ENCODE measurements at places on chromosomes 6 and 20.

- DNase-seq: no peak
These were observed 87.7 kb downstream of the THEMIS start for GRCh38 chr6:127812985-127813698.

DNA sequence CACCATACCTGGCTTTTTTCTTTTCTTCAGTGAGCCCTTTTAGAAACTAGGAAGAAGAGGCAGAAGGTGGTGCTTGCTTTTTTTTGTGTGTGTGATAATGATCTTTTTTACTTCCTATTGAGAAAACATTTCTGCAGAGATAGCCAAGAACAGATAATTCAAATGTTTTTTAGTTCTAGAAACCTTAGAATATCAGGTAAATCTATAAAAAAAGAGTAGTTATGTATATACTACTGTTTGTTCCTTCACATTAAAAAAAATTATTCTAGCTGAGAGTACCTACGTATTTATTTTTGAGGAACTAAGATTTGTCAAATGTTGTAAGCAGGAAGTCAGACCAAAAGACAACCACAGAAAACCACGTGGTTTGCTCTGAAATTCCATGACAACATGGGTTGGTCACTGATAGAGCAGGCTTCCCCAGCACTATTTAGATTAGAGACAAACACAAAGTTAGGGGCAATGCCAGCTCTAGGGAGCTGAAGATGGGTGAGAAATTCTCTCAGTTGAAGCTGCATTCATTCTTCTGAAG is 12.8 kb downstream of the STK4 start:
- no peak for DNase-seq

GRCh38 chr6:162856885-162857284 is 129.1 kb downstream of the PACRG start:
- peak; percentile 82 for DNase-seq

DNA sequence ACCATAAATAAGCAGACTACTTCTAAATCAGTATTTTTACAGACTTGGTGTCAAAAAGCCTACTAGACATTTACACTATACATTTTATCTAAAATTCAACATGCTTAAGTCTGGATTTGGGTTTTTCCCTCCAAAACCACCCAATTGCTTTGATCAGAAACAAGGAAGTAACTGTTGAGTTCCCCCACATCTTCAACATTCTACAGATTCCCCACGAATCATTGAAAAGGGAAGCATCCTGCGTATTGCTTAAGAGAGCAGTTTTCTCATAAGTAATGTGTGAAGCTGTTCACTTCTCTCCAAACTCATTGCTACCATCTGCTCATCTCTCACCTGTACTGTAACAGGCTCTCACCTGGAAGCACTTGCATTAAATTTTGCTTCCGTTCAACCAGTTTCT is 36.4 kb upstream of the RNF144B start:
- no peak for DNase-seq

GRCh38 chr6:114064862-114065261 is 93.9 kb upstream of the HDAC2 start:
- DNase-seq: no peak

GRCh38 chr20:49970498-49970897 is 12.3 kb upstream of the SNAI1 start:
- no peak for DNase-seq

- no peak for DNase-seq
These were observed 8.3 kb upstream of the MRPS18A start for GRCh38 chr6:43695967-43696291.

DNA sequence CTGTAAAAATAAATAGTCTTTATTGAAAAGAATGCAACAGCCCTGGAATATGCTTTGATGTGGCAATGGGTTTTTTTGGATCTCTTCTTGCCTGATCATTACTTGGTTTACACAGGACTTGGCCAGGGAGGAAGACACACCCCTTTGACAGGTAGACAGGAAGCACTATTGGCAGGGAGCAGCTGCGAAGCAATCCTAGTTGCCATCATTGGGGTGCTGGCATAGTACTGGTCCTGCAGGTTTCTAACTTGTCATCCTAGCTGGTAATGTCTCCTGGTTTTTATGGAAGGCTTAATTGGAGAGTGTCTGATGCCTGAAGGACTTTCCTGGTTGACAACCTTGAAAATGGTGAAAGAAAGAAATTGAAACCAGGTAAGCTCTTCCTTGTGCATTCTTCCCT is 71.2 kb upstream of the CCN6 start:
- no peak for DNase-seq

- no peak for DNase-seq
These were observed 29.5 kb downstream of the GHRH start for GRCh38 chr20:37231947-37232630.

- no peak for DNase-seq
These were observed 27.7 kb downstream of the TFEB start for GRCh38 chr6:41707565-41708200.

GRCh38 chr6:156169371-156169770 is 607.8 kb upstream of the ARID1B start:
- no peak for DNase-seq

DNA sequence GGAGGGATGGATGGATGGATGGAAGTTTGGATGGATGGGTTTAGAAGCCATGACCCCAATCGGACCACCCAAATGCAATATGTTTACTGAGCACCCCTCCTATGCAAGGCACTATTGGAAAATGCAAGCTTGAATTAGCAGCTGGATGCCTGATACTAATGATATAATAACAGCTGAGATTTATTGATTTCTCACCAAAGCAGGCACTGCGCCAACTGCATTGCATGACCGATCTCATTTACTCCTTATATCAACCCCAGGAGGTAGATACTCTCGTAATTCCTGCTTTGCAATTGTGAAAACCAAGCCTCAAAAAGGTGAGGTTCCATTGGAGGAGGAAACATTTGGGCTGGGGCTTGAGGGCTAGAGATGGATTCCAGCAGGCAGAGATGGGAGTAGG is 89.7 kb downstream of the KCNB1 start:
- DNase-seq: no peak

GRCh38 chr6:137989664-137990063 is 117.6 kb downstream of the PERP start:
- DNase-seq: no peak

DNA sequence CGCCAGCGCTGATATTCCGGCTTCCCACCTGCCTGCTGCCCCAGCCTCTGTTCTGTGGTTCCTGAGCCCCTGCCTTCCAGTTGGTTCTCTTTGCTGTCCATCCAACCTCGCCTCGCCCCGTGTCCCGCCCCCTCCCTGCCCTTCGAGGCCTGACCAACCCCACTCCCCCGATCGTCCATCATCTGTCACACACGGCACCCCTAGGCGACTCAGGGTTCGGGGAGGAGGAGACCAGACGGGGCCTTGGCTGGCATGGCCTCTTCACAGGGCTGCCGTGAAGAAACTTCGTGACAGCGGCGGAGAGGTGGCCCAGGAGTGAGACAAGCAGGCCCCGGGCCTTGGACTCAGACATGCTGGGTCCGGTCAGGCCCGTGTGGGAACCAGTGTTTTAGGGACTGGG is 226.1 kb downstream of the QKI start:
- no peak for DNase-seq

DNA sequence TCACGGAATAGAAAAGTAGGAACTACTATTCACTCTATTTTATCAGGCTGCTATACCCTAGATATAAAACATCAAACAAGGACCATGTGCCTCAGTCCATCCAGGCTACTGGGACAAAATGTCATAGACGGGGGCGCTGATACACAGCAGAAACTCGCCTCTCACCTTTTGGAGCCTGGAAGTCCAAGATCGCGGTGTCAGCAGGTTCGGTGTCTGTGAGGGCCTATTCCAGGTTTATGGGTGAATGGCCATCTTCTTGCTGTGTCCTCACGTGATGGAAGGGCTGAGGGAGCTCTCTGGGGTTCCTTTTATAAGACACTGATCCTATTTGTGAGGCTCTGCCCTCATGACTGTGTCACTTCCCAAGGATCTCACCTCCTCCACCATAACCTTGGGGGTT is 89.5 kb downstream of the DLL1 start:
- DNase-seq: no peak

- no peak for DNase-seq
These were observed 8.4 kb downstream of the VARS2 start for GRCh38 chr6:30922447-30922852.

GRCh38 chr20:63744574-63745423 is 5.2 kb downstream of the SLC2A4RG start:
- DNase-seq: no peak

GRCh38 chr20:41145317-41145716 is 8.0 kb downstream of the PLCG1 start:
- no peak for DNase-seq

DNA sequence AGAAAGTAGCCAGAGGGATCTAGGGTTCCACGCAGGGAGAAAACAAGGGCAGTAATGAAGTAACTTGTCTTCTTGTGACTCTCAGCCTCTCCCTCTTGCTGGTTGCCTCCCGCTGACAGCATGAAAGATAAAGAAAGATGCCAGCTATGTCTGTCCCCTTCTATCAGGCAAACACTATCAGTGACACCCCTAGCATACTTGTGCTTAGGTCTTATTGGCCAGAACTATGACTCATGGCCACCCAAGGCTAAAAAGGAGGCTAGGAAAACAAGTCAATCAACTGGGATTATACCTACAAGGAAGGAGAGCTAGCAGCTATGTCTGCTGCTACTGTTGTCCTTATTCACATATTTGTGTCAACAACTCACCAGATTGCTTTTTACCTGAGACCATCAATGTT is 206.8 kb upstream of the SOX4 start:
- no peak for DNase-seq

DNA sequence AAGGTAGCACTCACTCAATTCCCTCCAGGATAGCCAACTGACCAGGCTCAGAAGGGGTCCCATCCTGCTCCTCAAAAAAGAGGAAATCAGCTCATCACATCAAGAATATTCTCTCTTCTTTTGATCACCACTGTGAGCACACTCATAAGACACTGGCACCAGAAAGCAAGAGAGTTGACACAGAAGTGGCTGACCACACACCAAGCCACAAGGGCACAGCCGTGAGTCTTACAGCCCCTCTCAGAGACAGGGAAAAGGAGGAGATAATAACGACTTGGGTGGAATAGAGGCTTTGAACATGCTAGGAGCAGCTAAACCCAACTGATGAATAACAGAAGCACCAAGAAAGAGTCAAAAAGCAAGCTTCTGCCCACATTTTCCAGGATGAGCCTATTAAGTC is 249.1 kb upstream of the PREP start:
- DNase-seq: no peak

GRCh38 chr6:144661116-144661806 is 376.1 kb downstream of the UTRN start:
- DNase-seq: no peak

DNA sequence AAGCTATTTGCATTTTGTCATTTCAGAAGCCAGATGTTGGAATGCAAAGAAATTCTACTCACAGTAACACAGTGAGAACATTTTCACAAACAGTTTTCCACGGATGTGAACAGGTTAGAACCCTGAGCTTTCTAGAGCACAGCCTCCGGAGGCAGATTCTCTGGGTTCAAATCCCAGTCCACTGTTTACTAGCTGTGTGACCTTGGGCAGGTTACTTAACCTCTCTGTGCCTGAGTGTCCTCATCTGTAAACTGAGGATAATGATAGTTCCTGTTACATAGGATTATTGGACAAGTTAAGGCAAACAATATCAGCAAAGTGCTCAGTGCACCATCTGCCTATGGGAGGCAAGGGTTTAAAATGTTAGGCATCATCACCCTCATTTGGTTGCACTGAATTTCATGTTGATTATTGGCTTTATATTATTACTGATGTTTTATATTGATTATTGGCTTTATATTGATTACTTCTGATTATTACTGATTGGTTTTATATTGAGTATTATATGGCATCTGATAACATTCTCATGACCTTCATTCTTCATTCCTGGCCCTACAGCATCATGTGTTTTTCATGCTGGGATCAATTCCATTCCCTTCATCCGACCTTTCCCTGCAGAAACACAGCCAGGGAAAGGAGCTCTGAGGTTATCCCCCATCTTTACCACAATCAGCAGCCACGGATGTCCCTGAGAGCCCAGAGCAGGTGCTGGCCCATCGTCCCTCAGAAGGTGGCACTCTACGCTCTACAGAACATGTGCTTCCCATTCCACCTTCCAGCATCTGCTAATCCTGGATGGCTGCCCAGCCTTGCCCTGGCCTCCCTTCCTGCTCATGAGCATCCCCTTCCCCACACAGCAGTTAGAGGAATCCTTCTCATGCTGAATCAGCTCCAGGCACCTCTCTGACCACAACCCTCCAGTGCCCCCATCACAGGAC is 283.1 kb downstream of the PREX1 start:
- no peak for DNase-seq

- DNase-seq: no peak
These were observed 77.0 kb downstream of the CAP2 start for GRCh38 chr6:17470202-17470937.

- DNase-seq: no peak
These were observed 427.3 kb upstream of the CITED2 start for GRCh38 chr6:139801571-139802321.

DNA sequence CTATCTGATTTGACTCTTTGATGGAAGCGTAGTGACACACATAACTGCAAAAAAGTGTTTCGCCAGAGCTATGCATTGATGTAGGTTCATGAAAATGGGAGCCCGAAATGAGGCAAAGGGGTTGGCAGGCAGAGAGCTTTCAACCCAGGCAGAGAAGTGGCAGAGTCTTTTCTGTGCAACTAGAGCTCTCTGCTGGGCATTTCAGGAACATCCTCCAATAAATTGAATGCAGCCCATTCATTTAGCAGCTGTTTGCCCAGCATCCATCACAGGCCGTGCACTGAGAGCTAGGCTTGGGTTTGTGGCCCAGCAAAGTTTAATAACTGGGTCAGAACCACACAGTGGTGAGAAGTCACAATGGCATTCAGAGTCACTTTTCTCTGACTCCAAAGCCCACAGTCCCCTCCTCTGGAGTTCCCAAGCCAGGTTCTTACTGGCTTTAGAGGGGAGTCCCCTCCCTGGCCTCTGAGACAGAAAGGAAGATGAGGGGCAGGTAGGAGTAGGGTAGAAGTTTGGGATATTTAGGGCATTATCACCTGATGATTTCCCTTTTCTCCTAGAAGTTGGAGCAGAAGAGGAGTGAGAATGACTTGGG is 31.8 kb upstream of the ELMO2 start:
- DNase-seq: no peak

- DNase-seq: no peak
These were observed 429.3 kb downstream of the PHF3 start for GRCh38 chr6:64064919-64065318.

DNA sequence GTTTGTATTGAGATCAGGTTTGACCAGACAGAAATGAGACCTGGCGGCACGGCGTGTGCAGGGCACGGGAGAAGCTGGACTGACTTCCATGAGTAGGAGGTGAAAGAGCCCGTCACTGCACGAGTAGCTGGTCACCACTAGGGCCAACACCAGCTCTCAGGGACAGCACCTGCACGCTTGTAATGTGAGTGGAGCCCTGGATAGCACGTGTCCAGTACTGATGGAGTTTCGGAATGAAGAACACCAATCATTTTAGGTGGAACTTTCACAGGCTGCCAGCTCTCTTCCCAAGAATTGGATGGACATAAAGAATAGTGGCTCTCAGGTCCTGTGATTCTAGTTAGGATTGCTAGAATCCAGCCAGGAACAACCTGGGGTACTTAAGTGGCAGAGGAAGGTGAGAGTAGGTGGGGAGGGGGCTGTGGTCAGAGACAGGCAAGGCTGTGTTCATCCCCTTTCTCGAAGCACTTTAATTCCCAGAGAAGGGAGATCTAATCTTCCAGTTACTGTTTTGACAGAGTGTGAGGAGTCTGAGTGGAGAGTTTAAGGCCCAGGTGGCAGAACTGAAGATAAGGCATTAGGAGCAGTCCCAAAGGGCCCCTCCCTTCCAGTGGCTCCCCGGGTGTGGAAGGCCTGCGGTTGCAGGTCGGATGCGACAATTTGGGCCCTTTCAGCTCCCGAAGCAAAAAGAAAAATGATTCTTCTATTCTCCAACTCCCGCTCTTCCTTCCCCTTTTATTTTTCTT is 314.8 kb downstream of the QKI start:
- DNase-seq: no peak

Data from fibroblast of skin of left biceps (primary cell).